Esophagus squamous epithelium (tissue), 5 donors: ENCODE measurements at places on chromosomes 1 and 21. TPM values are rescaled to one million over a fixed set of nuclear protein-coding genes. Genes with fewer than 3 reads are reported as not detected.

DNA sequence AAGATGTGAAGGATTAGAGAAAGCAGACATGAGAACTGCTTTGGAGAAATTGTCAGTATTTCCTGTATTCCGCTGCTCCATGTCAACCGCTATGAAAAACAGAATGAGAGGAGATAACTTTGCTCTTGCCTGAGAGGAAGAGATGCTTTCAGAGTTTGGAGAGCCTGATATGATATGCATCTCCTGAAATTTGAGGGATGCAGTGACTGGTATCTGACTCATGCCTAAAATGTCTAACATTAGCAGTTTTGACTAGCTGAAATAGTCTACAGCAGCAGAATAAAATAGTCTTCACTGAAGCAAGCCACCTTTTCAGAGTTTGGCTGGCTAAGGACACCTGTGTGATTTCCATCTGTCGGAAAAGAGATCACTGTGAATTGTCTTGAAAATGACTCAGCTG is 165.8 kb upstream of the LRRC7 start:
- no peak for DNase-seq

GRCh38 chr1:202133001-202133400 is 10.3 kb downstream of the GPR37L1 start:
- DNase-seq, result no peak

Gene MIXL1
- not detected for total RNA-seq

Gene CYP4A22
- not detected for total RNA-seq

Gene MTARC1
- 3.8 TPM for total RNA-seq

GRCh38 chr1:178057912-178058534 is 35.9 kb upstream of the RASAL2 start:
- no peak for DNase-seq

- no peak for DNase-seq
Measured at GRCh38 chr1:30323841-30324240, 399.5 kb downstream of the MATN1 start.

Gene LRRIQ3
- not detected for total RNA-seq

- DNase-seq, result no peak
Measured at GRCh38 chr1:4219111-4219510, 319.0 kb upstream of the C1orf174 start.

DNA sequence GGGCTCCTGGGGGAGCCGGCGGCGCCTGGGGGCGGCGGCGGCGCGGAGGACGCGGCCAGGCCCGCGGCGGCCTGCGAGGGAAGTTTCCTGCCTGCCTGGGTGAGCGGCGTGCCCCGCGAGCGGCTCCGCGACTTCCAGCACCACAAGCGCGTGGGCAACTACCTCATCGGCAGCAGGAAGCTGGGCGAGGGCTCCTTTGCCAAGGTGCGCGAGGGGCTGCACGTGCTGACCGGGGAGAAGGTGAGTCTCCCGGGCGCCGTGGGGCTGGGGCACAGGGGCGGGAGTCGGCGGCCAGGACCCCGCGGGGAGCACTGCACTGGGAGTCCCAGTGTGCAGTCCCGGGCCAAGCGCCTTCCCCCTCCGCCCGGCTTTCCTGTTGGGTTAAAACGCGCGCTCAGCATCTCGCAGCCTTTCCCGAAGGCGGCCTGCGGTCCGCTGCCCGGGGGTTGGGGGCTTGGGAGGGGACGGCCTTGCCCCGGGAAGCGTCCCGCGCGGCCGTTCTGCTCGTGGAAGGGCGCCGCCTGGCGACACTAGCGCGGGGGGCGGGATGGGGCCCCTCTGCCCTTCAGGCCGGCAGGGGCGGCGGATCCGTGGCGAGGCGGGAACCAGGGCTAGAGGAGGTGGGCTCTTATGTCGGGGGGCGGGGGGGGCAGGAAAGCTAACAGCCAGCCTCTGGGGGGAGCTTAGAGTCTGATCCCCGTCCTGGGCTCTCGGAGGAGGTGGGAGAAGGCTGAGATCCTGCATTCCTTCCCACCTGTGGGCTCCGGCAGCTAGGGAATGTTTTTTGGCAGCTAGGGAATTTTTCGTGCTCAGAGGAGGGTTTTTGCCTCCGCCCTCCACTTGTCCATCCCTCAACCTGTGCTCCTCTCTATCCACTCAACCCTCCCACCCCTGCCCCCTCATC is 1.1 kb downstream of the HUNK start:
- no peak for DNase-seq

GRCh38 chr1:223331301-223331700 is 32.7 kb downstream of the SUSD4 start:
- DNase-seq, result no peak

DNA sequence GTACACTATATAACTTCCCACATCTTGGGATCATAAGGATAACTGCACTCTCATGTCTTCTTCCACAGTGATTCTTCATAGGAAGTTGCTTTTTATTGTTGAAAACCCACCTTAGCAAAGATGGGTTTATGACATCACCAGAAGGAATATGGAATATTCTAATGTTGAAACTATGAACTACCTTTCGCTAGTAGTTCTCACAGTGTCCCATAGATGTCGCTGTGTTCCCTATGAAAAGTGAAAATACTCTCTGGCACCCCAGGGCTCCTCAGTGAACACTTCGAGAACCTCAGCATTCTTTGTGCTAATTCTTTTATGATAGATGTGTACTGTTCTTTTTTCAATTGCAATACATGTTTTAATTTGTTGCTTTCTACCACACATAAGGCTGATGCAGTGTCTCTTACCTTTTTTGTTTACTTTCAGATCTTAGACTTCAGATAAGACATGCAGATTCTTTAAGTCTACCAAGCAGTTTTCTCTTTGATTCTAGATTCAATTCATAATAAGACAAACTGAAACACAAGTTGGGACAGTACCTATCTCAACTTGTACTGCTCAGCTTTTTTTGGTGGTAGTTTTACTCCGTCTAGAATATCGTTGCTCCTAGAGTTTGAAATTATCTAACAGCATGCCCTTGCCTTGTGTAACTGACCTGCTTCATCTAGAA is 90.8 kb downstream of the GTF2B start:
- no peak for DNase-seq
